A673 (cell line): ENCODE measurements at places on chromosomes 7 and 10. TPM values are rescaled to one million over a fixed set of nuclear protein-coding genes. Genes with fewer than 3 reads are reported as not detected.

Gene ATRNL1
- total RNA-seq = 2.4 and 3.0 TPM in 2 replicates

Gene MSMB
- not detected in 2 replicates for total RNA-seq

Gene AKR1C4
- total RNA-seq = not detected in 2 replicates

Gene TWIST1
- 37.6 and 41.6 TPM in 2 replicates for total RNA-seq

Gene VENTX
- total RNA-seq = not detected in 2 replicates

Gene C10orf67
- 0.13 and 0.50 TPM in 2 replicates for total RNA-seq

Gene TRIM74
- 0.31 TPM in 1 of 2 replicates, not detected in the other for total RNA-seq

Gene TMUB1
- 43.8 and 44.7 TPM in 2 replicates for total RNA-seq

Gene ANKRD61
- 0.98 and 1.1 TPM in 2 replicates for total RNA-seq

Gene SLC13A4
- total RNA-seq = not detected in 2 replicates

Gene RRP12
- total RNA-seq = 68.6 and 86.2 TPM in 2 replicates

Gene HABP2
- total RNA-seq = not detected in 2 replicates

- H3K27ac ChIP-seq = no peak overlapping the region
- DNase-seq = no peak
- no peak overlapping the region for H3K4me3 ChIP-seq
- peaks cover 100% of the 10 kb centered on the region for H3K27me3 ChIP-seq
- no peaks in the 10 kb centered on the region for H3K4me1 ChIP-seq
Observed at GRCh38 chr7:27108390-27109127, 6.1 kb upstream of the HOXA2 start.

GRCh38 chr10:120514035-120514620, 57.1 kb downstream of the PLPP4 start:
- H3K4me1 ChIP-seq = no peaks in the 10 kb centered on the region
- DNase-seq = peak; percentile 59

GRCh38 chr10:106746868-106747267, 417.6 kb downstream of the SORCS1 start:
- no peak overlapping the region for H3K27ac ChIP-seq
- DNase-seq = no peak
- H3K4me3 ChIP-seq = no peak overlapping the region

DNA sequence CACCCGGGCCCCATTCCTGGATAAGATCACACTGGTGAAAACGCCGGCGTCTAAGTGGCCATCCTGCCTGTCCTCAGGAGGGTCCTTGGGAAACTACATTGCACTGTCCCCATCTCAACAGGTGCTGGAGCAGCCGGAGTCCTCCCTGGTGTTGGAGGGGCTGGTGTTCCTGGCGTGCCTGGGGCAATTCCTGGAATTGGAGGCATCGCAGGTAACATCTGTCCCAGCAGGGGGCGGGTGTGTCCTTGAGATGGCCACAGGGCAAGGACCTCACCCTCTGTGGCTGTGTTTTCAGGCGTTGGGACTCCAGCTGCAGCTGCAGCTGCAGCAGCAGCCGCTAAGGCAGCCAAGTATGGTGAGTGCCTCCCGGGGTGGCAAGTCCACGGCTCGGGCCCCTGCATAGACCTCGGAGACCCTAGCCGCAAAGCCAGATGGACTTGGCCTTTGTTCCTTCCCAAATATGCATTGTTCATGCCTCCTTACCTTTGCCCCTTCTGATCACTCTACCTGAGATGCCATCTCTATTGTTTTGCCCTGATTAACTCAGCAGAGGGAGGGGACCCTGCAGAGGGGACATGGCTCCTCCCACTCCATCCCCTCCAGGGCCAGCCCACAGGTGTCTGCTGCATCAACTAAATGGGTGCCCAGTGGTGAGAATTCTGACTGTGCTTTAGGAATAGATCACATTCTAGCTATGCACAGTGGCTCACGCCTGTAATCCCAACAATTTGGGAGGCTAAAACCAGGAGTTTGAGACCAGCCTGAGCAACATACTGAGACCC, 23.8 kb downstream of the ELN start:
- no peaks in the 10 kb centered on the region for H3K4me1 ChIP-seq
- H3K4me3 ChIP-seq = no peak overlapping the region
- DNase-seq = no peak

GRCh38 chr7:138975343-138976104, 5.7 kb downstream of the KIAA1549 start:
- H3K4me3 ChIP-seq = peak overlapping the region; percentile 5
- no peak overlapping the region for H3K27ac ChIP-seq
- no peaks in the 10 kb centered on the region for H3K36me3 ChIP-seq
- H3K4me1 ChIP-seq = peaks cover 22% of the 10 kb centered on the region
- peak; percentile 78 for DNase-seq

DNA sequence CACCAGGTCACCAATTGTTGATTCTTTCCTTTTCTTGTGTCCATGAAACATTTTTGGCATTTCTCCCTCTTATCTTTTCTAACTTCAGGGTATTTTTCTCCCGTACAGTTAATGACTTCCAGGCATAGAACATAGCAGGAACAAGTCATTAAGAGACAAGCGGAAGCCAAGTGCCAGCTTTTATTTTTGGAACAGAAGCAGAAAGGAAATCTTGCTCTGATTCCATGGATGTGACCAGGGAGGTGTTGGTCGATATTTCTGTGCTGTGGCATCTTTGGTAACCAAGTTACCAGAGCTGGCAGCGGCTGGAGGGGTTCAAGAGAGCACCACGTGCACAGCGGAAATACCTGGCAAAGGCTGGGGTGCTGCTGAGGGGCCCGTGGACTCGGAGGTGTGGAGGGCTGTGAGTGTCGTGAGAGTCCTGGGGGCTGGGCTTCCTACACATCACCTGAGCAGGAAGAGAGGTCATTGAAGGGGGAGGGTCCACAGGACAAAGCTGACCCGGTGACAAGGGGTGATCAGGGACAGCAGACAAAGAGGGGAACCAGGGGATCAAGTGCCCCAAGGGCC, 1.8 kb downstream of the LLCFC1 start:
- no peaks in the 10 kb centered on the region for H3K36me3 ChIP-seq
- H3K27me3 ChIP-seq = no peaks in the 10 kb centered on the region
- no peaks in the 10 kb centered on the region for H3K4me1 ChIP-seq
- H3K27ac ChIP-seq = no peak overlapping the region

- H3K4me3 ChIP-seq = no peak overlapping the region
- no peaks in the 10 kb centered on the region for H3K36me3 ChIP-seq
- peak; percentile 91 for DNase-seq
- H3K27me3 ChIP-seq = no peaks in the 10 kb centered on the region
Observed at GRCh38 chr7:31134246-31135188, 82.4 kb downstream of the ADCYAP1R1 start.

DNA sequence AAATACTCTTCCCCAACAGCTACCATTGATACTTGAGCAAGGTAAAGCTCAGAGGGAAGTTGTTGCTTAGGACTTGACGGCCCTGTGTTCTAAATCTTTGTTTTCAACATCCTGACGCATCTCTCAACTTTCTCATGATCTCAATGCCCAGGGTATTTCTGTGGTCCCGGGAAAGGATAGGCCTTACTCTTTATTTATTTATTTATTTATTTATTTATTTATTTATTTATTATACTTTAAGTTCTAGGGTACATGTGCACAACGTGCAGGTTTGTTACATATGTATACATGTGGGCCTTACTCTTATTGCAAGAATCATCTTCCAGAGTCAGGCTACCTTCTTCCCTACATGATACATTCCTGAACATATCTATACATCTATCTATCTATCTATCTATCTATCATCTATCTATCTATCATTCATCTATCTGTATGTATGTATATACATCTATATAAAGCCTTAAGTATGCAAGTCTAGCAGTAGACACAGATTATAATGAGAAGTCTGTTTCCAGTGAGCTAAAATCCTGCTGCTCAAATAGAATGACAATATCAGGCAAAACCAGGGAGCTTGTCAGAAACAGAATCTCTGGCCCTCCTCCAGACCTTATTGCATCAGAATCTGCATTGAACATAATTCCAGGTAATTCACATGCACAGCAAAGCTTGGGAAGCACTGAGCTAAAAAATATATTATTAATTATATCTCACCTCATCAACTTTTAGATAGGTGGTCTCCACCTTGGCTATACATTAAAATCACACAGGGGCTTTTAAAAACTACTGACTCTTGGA, 12.2 kb upstream of the CPA5 start:
- H3K27ac ChIP-seq = no peak overlapping the region
- H3K4me3 ChIP-seq = no peak overlapping the region
- H3K27me3 ChIP-seq = no peaks in the 10 kb centered on the region
- no peak for DNase-seq
- no peaks in the 10 kb centered on the region for H3K4me1 ChIP-seq

- DNase-seq = no peak
- no peaks in the 10 kb centered on the region for H3K4me1 ChIP-seq
- no peak overlapping the region for H3K27ac ChIP-seq
- no peak overlapping the region for H3K4me3 ChIP-seq
- no peaks in the 10 kb centered on the region for H3K27me3 ChIP-seq
Observed at GRCh38 chr10:113213035-113213434, 263.0 kb downstream of the TCF7L2 start.

DNA sequence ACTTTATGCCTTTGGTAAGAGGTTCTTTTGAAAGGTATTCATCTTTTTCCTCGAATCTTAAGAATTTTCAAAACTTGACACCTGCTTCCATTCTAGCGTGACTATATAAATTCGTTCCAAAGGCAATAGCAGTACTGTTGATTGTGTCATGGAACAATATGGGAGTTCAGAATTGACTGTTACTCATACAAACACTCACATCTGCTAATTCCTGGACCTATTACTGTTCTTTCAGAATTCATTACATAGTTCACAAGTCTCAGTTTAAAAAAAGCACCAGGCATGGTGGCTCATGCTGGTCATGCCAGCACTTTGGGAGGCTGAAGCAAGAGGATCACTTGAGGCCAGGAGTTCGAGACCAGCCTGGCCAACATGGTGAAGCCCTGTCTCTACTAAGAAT, 80.9 kb downstream of the CACNB2 start:
- no peaks in the 10 kb centered on the region for H3K36me3 ChIP-seq
- H3K4me1 ChIP-seq = peaks cover 42% of the 10 kb centered on the region
- no peak overlapping the region for H3K4me3 ChIP-seq
- H3K27me3 ChIP-seq = no peaks in the 10 kb centered on the region
- H3K27ac ChIP-seq = no peak overlapping the region
- no peak for DNase-seq

DNA sequence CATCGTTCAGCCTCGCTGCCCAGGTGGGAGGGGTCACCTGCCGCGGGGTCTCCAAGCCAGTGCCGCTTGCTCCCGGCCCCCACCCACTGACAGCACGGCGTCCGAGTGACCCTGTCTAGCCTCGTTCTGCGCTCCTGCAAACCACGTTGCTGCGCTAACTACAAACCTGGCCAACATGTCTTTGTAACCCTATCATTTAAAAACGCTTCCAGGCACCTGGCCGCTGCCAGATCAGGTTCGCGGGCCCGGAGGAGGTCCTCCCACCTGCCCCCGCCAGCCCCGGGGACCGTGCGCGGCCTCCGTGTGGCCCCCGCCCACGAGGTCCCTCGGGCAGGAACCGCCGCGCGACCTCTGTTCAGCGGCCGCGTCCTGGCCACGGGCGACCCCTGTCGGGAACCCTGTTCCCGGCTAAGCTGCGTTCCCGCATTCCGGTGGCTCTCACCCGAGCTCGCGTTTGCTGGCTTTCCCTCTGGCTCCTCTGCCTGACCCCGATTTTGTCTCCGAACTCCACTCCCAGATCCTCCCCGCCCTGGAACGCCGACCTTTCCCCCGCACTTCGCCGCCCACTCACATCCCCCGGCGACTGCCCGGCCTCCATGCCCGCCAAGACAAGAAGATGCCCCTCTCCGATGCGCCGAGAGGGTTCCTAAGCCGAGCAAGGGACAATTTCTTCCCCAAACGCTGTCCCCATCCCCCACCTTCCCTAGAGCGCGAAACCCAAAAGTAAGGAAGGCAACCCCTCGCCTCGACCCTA, 2.4 kb downstream of the SFMBT2 start:
- H3K36me3 ChIP-seq = no peaks in the 10 kb centered on the region
- H3K4me1 ChIP-seq = peaks cover 22% of the 10 kb centered on the region
- peak overlapping the region; percentile 64 for H3K4me3 ChIP-seq
- H3K27me3 ChIP-seq = peaks cover 85% of the 10 kb centered on the region
- no peak overlapping the region for H3K27ac ChIP-seq
- DNase-seq = peak; percentile 48

GRCh38 chr7:79410345-79410744, 43.1 kb downstream of the MAGI2 start:
- DNase-seq = no peak
- peaks cover 50% of the 10 kb centered on the region for H3K27me3 ChIP-seq
- H3K36me3 ChIP-seq = no peaks in the 10 kb centered on the region
- H3K4me3 ChIP-seq = no peak overlapping the region
- no peak overlapping the region for H3K27ac ChIP-seq

- no peak overlapping the region for H3K27ac ChIP-seq
- H3K4me3 ChIP-seq = no peak overlapping the region
- peaks cover 7% of the 10 kb centered on the region for H3K27me3 ChIP-seq
Observed at GRCh38 chr10:11286261-11286852, 268.7 kb downstream of the CELF2 start.

GRCh38 chr7:16264036-16264819, 157.1 kb downstream of the CRPPA start:
- no peak for DNase-seq
- no peaks in the 10 kb centered on the region for H3K36me3 ChIP-seq
- H3K4me1 ChIP-seq = no peaks in the 10 kb centered on the region
- no peak overlapping the region for H3K27ac ChIP-seq

- H3K27me3 ChIP-seq = peaks cover 58% of the 10 kb centered on the region
- DNase-seq = no peak
- no peak overlapping the region for H3K27ac ChIP-seq
- no peaks in the 10 kb centered on the region for H3K36me3 ChIP-seq
- H3K4me3 ChIP-seq = no peak overlapping the region
- no peaks in the 10 kb centered on the region for H3K4me1 ChIP-seq
Observed at GRCh38 chr10:122466951-122467381, 5.6 kb downstream of the HTRA1 start.

DNA sequence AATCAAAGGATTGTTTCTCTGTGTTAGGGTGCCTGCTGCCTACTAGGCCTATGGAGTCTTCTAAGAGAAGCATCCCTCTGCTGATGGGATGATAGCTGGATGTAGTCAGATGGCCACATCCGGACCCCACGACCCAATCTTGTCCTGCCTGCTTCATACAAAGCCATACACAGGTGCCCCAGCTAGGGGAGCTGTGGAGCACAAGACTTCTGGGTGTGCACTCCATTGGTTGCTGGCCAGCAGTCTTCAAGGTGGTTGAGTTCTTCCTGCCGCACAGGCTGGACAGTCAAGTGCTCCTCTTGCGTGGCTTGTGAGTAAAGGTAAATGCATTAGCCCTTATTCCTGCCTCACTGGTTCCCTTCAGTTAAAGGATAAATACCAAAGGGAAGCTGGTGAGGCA, 120.2 kb downstream of the TEX36 start:
- H3K4me3 ChIP-seq = no peak overlapping the region
- H3K27ac ChIP-seq = no peak overlapping the region
- no peaks in the 10 kb centered on the region for H3K4me1 ChIP-seq
- no peaks in the 10 kb centered on the region for H3K36me3 ChIP-seq
- no peak for DNase-seq

GRCh38 chr7:106493041-106493731, 167.8 kb downstream of the CCDC71L start:
- H3K27ac ChIP-seq = no peak overlapping the region
- H3K36me3 ChIP-seq = no peaks in the 10 kb centered on the region
- no peaks in the 10 kb centered on the region for H3K4me1 ChIP-seq
- no peak overlapping the region for H3K4me3 ChIP-seq

DNA sequence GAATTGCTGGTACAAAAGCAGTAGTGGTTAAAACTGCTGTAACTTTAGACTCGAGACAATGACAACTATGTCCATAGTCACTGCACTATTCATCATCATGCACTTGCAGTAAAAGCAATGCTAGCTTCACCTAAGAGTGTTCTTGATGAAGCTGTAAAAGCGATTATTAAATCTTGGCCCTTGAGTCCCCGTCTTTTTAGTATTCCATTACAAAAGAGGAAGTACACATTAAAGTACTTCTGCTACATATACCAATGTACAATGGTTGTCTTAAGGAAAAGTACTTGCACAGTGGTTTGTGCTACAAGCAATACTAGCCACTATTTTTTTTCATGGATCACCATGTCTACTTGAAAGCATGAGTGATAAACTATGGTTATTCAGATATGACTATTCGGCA, 78.3 kb downstream of the ATAD1 start:
- no peak overlapping the region for H3K27ac ChIP-seq
- no peak for DNase-seq
- no peaks in the 10 kb centered on the region for H3K36me3 ChIP-seq
- H3K27me3 ChIP-seq = no peaks in the 10 kb centered on the region
- H3K4me1 ChIP-seq = peaks cover 5% of the 10 kb centered on the region
